A375 (cell line): ENCODE measurements at places on chromosomes 3 and 15. TPM values are rescaled to one million over a fixed set of nuclear protein-coding genes. Genes with fewer than 3 reads are reported as not detected.

Gene DMXL2
- 12.4 and 12.6 TPM in 2 replicates for total RNA-seq

Gene NAALADL2
- total RNA-seq, result 1.2 and 2.1 TPM in 2 replicates

Gene STXBP5L
- total RNA-seq, result 0.04 TPM in 1 of 2 replicates, not detected in the other

Gene GOLGA8M
- 0.08 TPM in 1 of 2 replicates, not detected in the other for total RNA-seq

Gene ZNF80
- total RNA-seq, result not detected in 2 replicates

Gene HAUS2
- total RNA-seq, result 17.1 and 27.9 TPM in 2 replicates

Gene CCDC33
- total RNA-seq, result 1.5 and 3.7 TPM in 2 replicates

Gene OR5K2
- total RNA-seq, result not detected in 2 replicates

Gene CCDC54
- not detected in 2 replicates for total RNA-seq

Gene CHRD
- total RNA-seq, result 0.11 TPM in 1 of 2 replicates, not detected in the other

Gene RNF111
- 6.9 and 11.6 TPM in 2 replicates for total RNA-seq

Gene EPHA3
- total RNA-seq, result 25.6 and 29.2 TPM in 2 replicates

Gene FAM43A
- 26.0 and 28.2 TPM in 2 replicates for total RNA-seq

Gene GP9
- total RNA-seq, result not detected in 2 replicates

Gene LMAN1L
- total RNA-seq, result 0.16 and 0.64 TPM in 2 replicates

Gene CD276
- total RNA-seq, result 62.0 and 85.1 TPM in 2 replicates

Gene ACKR2
- total RNA-seq, result not detected in 2 replicates
